CD4-positive, alpha-beta T cell (primary cell): ENCODE measurements at places on chromosomes 6 and 20.

DNA sequence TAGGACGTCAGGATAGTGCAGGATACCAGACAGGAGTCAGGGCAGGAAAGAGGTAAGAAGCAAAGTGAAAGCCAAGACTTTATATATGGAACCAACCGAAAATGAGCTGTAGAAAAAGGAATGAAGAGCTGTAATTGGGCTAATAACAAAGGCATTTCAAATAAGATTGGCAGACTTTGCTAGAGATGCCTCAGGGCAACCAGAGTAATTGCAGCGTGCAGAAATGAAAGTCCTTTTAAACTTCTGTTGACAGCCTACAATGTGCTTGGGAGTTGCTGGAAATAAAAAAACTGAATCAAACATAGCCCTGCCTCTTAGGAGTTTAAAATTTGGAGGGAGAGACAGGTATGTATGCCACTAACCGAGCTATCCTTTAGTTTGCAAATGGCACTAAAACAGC lies 56.4 kb upstream of the NKX2-4 start:
- DNase-seq, result no peak

DNA sequence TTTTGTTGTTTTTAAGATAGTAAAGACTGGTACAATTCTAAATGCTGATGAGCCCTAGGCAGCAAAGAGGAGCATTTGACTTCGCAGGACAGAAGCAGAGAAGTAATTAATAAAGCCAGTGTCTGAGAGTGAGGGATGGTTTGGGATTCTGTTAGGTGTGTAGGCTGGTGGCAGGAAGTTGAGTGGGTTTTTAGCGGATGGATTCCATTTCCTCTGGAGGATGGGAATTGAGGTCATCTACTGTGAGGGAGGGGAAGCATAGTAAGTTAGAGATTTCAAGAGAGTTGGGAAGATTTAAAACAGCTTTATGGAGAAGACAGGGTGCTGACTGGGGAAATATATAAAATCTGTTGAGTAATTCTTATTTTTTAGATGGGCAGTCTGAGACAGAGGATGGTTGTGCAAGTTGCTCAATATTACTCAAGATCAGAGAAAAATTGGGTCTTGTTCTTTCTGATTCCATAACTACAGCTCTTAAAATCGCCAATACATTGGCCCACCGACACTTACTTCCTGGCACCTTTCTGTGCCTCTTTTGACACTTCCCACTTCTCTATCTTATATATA lies 48.8 kb downstream of the PRL start:
- no peak for DNase-seq

DNA sequence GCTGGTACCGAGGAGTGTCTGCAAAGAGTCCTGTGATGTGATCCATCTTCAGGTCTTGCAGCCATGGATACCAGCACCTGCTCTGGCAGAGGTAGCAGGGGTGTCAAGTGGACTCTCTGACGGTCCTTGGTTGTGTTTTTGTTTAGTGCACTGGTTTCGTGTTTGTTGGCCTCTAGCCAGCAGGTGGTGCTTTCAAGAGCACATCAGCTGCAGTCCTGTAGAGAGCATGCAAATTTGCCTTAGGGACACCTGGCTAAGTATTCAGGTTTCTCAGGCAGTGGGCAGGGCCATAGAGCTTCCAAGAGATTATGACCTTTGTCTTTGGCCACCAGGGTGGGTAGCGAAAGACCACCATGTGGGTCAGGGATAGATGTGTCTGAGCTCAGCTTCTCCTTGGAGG lies 14.5 kb upstream of the RGS17 start:
- DNase-seq, result no peak

DNA sequence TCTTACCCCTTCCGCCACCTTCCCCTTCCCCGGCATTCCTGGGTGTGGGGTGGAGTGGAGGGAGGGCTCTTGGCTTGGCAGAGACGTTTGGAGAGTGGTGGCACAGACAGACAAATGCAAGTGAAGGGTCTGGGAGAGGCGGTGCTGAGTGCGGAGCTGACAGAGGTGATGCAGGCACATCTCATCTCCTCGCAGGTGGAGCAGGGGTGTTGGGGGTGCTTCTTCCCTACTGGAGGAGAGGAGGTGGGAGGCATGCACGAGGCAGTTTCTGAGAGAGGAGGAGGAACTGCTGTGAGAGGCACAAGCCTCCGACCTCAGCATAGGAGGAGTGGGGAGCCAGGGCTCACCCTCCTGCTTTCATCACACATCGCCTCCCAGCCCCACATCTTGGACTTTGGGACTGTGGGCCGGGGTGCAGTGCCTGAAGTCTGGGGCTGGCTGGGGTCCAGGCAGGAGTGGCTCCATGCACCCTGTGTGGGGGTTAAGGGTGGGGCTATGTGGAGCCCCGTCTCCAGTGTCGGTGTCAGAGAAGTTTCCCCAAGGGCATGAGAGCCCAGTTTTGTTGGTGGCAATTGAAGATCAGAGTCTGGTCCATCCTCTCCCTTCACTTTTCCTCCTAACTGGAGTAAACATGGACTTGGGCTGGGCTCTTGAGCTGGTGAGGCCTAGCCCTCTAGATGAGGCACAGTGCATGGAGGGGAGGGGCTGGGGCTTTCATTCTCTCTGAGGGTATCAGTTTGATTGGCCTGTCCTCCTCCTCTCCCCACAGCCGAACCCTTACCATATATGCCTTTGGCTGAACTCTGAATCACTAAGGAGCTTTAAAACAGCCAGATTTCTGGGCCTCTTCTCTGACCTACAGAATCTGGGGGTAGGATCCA lies 20.2 kb upstream of the SLC22A7 start:
- no peak for DNase-seq

- no peak for DNase-seq
These were observed 65.3 kb downstream of the TRPC4AP start for GRCh38 chr20:35027301-35027700.

DNA sequence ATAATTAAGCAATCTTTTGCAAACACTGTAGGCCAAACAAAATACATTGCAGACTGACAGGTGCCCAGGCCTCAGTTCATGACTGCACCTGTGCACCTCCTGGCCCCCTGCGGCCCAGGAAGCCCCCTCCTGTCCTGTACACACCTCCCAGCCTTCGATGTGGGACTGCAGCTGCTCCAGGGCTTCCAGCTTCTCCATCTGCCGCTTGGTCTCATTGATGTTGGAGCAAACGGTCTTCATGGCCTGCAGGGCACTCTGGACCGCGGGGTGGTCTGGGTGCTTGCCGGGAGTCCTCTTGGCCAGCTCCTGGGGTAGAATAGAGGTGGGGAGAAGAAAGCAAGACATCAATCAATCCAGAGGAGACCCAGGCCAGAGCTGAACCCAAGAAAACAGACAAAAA lies 119.7 kb downstream of the PREX1 start:
- DNase-seq, result no peak

- no peak for DNase-seq
These were observed 4.0 kb downstream of the IRF4 start for GRCh38 chr6:395432-396125.

GRCh38 chr6:129920103-129920798 lies 59.1 kb upstream of the TMEM244 start:
- DNase-seq, result no peak

GRCh38 chr6:137717074-137718073 lies 149.7 kb upstream of the TNFAIP3 start:
- DNase-seq, result peak; percentile 76

GRCh38 chr6:43254138-43254817 lies 11.0 kb downstream of the TTBK1 start:
- no peak for DNase-seq

DNA sequence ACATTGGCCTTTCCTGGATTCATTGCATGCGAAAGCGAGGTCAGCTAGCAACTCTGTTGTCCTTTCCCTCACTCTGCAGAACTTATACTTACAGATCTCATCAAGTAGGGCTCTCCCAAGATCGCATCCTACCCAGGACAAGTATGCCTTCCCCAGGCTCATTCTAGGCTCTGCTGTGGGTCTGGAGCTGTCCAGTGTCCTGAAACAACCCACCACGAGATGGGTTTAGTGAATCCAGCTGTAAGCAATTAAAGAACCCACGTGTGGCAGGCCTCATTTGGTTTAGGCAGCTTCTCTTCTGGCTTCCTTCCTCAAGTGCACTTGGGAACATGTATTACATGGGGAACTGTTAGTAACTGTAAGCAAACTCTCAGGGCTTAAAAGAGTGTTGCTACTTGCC lies 406.5 kb upstream of the CHD6 start:
- DNase-seq, result no peak

- no peak for DNase-seq
These were observed 4.6 kb downstream of the THBS2 start for GRCh38 chr6:169249057-169249456.

- no peak for DNase-seq
These were observed 64.6 kb upstream of the TXNDC5 start for GRCh38 chr6:7974938-7975763.

- DNase-seq, result no peak
These were observed 27.1 kb downstream of the BCAS4 start for GRCh38 chr20:50821994-50822393.

DNA sequence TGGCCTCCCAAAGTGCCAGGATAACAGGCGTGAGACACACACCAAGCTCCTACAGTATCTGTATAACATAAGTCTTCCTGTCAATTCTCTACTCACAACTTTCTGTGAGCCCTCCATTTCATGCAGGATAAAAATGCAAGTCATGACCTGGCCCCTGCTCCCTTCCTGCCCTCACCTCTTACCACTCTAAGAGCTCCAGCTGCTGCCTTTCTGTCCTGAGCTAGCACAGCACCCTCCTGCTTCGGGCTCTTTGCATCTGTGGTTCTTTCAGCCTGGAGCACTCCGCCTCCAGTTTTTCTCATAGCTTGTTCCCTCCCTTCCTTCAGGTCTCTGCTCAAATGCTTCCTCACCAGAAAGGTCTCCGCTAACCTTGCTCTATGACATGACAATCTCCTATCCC lies 23.7 kb upstream of the TRPC4AP start:
- DNase-seq, result no peak

- no peak for DNase-seq
These were observed 184.2 kb downstream of the EPM2A start for GRCh38 chr6:145551164-145551563.

GRCh38 chr6:85482905-85483700 lies 33.2 kb downstream of the NT5E start:
- DNase-seq, result peak; percentile 71

GRCh38 chr6:26607434-26608230 lies 10.9 kb downstream of the ABT1 start:
- DNase-seq, result peak; percentile 42

DNA sequence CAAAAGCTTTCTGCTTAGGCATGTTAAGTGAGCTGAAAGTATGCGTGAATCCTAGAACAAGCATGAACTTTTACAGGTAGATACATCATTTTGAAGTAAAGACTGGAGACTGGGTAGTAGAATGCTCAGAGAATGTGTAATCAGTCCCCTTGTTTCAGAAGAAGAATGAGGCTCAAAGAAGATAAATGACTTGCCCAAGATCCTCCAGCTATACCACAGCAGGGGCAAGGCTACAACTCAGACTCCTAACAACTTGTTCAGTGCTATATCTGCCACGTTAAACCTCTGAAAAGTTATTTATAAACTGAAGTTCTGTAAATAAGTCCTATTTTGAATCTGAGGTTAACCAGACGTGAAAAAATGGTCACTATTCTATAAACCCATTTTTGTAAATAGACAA lies 2.9 kb downstream of the RIPOR2 start:
- DNase-seq, result no peak

DNA sequence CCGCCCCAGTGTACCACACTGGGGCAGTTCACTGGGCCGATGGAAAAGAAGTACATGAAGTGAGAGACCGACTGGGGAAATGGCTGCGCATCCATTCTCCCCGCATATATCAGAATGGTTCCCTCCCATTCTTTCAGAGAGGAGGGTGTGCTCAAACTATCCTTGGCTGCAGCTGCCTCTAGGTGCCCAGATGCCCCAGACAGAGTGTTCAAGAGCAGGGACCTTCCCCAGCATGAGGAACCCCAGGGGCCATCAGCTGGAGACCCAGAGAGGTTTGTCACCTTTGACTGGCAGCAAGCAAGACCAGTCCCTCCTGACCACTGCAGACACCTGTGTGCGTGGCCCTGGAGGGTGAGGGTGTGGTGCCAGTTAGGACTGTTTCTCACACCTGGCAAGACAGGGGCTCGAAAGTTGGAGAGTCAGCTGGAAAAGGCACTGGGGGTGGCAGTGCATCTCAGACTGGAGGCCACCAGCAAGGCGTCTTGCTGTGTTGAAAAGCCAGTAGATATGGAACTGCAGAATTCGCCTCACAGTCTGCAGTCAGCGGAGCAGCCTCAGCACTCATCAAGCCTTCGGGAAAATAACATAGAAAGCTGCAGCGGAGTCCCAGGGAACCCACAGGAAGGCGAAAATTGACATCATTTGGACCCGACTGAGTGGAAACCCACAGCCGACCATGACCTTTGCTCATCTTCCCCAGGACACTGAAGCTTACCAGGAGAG lies 76.7 kb downstream of the GPR6 start:
- DNase-seq, result no peak

DNA sequence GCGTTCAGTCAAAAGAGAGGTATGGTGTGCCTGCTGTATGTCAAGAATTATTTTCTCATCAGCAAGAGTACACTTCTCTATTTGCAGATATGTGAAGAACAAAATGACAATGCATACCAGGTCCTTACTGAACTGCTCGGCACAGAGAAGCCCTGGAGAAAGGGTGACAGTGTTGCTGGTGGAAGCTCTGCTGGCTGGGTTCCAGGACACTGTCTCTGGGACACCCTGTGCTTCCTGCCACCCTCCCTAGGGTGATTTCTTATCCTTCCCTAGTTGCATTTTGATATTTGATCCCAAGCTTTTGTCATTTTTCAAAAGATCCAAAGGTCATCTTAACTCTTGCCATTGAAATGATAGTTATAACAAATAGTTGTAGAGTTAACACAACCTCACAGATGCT lies 8.3 kb upstream of the CST5 start:
- no peak for DNase-seq

DNA sequence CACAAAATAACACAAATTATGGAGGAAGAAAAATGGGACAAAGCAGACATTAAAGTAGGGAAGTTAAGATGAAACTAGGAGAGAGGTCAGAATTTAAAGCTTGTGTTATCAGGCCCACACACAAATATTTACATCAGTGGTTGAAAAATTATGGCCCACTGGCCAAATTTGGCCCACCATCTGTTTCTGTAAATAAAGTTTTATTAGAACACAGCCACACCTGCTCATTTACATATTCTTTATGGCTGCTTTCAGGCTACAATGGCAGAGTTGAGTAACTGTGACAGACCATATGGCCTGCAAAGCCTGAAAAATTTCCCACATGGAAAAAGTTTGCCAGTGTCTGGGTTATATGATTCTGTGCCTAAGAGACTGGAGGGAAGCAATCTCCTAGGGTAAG lies 49.0 kb downstream of the SLC22A23 start:
- no peak for DNase-seq

DNA sequence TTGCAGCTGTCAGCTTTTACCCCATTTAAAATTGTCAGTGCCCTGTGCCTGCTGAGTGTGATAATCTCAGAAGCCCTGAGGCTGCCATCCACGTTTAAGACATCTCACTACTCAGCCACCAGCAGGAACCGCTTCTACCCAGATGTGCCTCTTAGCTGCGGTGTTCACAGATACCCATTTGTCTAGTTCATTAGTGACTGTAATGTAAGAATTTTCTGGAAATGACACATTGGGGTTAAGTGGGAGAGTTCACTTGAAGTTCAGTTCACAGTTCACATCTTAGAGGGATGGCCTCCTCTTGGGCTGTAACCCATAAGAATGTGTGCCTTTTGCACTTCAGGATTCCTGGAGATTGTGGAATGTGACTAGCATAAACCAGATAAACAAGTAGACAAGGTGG lies 477.7 kb downstream of the BTBD3 start:
- DNase-seq, result no peak

GRCh38 chr6:137297887-137298286 lies 78.7 kb upstream of the IFNGR1 start:
- DNase-seq, result no peak

GRCh38 chr6:160198606-160199211 lies 59.9 kb downstream of the SLC22A2 start:
- no peak for DNase-seq
